ENCODE measurements at places on chromosomes 7 and 10.

- DNase-seq = no peak
Measured at GRCh38 chr10:52466464-52466863, 152.4 kb downstream of the DKK1 start.

- DNase-seq = no peak
Measured at GRCh38 chr10:51700228-51700817, 928 bp upstream of the CSTF2T start.

- no peak for DNase-seq
Measured at GRCh38 chr7:27132978-27133377, 2.4 kb upstream of the HOXA4 start.

DNA sequence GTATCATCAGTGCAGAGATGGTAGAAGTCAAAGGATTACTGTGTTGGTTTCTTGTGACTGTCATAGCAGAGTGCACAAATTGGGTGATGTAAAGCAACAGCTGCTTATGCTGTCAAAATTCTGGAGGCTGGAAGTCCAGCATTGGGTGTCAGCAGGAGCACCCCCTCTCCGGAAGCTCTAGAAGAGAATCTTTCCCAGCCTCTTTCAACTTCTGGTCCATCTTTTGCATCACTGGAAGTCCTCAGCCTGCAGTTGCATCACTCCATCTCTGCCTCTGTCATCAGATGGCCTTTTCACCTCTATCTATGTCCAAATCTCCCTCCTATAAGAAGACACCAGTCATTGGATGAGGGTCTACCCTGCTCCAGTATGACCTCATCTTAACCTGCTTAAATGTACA is 35.8 kb upstream of the GALNTL5 start:
- DNase-seq = no peak

DNA sequence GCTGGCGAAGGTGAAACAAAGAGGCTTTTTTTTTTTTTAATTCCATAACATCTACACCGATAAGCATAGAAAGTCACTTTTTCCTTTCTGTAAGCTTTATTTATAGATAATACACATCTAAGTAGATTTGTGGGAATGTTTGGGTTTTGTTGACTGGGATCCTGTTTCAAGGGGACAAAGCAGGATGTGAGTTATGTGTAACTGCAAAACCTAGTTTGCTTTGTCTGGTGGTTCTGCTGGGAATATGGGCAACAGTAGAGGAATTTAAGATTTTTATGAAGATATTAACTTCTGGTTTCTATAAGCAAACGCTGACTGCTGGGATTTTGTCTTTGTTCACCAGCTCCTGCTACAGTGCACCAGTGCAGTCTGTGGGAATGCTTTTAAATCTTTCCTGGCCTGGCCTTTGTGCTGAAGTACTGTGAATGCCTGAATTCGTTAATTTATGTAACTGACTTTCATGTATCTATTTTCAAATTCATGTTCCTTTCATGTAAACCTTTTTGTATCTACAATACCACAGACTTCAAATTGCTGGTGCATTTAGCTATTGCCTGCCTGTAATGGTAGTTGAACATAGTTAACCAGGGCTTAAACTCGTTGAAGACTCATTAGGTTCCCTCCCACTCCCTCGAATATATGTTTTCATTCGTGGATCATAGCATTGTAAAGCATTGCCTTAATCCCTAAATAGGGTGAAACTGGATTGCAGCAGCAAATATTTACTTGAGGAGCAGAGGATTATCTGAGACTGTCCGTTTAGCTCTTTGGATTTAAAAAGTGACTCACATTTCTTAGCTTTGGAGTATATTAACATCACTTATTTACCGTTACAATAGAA is 1.5 kb downstream of the KLHL7 start:
- peak; percentile 20 for DNase-seq

- DNase-seq = no peak
Measured at GRCh38 chr10:89978081-89978480, 276.7 kb downstream of the KIF20B start.

DNA sequence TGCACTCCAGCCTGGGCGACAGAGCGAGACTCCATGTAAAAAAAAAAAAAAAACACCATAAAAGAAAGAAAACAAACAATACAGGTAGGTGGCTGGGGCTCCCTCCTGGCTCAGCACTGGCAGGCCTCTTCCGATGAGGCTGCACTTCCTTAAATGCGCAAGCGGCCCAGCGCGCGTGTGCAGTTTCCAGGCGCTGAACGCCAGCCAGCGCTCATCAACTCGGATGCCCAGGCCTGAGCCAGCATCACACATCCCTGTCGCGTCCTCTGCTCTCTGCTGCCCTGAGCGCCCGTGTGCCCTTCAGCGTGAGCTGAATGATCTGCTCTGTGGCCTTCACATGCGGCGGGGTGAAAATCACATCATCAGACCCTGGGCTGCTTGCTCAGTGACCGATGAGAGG is 31.8 kb downstream of the NUDT1 start:
- no peak for DNase-seq

DNA sequence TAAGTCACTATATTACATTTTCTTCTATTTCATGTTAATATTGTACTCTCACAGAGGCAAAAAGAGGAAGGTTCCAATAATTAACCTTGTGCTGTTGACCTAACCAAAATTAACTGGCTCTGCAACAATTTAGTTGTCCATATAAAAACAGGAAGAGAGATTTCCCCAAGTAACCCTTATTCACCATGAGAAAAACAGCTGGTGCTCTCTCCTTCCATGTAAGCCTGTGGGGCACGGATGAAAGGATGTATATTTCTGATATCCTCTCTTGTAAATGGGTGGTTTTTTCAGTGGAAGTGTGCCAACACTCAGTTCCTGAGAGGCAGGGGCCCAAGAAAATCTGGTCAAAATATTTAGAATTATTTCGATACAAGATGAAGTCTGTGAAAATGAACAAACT is 358.1 kb downstream of the CRPPA start:
- no peak for DNase-seq

DNA sequence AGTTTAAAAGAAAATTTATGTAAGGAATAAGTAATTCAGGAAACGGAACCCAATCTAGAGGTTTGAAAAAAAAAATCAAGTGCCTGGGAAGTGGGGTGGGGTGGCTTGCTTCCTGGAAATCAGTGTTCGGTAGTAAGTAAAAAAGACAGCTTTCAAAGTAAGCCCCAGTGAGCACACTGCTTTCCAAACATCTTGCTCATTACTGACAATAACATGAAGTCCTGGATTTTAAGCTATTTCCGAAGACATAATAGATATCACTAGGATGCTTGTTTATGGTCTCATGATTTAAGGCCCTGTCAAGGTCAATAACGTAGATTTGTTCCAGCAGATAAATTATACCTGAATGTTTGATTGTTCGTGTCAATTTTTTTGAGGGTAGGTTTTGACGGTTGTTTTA is 1.3 kb downstream of the STAMBPL1 start:
- no peak for DNase-seq

DNA sequence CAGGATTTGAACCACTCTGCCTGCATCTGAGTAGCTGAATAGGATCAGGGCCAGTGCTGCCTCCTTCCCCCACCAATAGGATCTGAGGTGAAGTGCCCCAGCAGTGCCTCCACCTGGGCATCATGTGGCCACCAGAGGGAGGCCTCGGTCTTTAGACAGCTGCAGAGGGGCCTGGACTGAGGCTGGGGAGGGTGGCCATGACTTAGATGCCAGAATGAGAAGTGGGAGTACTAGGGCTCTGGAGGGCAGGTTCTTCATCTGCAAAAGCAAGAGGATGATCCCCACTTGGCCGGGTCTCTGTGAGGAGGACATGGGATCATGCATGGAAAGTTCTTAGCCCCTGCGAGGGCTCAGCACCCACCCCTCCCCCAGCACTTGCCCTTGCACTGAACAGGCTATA is 56.9 kb downstream of the NEUROG3 start:
- peak; percentile 39 for DNase-seq

- no peak for DNase-seq
Measured at GRCh38 chr7:94665426-94665825, 9.5 kb upstream of the SGCE start.

DNA sequence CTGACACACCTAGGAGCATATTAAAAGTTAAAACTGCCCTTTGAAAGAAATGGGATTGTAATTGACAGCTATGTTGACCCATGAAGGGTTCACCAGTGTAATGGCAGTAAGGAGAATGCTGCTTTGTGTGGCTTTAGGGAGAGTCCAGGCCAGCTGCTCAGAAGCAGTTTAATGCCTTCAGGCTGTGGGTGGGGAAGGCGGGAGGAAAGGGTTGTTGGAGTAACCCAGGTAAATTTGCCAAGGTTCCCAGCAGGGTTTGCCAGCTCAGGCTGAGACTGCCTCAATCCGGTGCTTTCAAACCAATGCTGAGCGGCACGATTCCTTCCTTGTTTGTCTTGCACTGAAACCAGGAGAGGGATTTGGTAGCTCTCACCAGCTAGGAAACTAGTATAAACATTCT is 637.2 kb downstream of the INHBA start:
- DNase-seq = no peak

DNA sequence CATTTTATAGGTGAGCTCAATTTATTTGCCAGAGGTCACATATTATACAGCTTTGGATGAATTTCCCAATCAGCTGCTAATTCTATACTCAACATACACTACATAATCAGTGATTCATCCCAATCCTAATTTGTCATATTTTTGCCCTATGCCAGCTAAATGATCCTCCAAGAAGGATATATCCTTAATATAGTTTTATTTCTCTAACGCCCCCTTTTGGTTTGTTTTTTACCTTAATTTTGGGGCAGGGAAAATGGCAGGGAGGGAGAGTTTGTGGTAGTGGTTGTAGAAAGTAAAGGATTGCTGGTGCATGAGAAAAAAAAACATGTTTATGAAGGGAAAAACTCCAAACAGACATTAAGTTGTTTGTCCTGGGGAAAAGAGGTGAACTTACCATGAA is 31.9 kb downstream of the WASL start:
- DNase-seq = no peak

GRCh38 chr10:87669752-87670151 is 10.1 kb downstream of the PAPSS2 start:
- DNase-seq = no peak

DNA sequence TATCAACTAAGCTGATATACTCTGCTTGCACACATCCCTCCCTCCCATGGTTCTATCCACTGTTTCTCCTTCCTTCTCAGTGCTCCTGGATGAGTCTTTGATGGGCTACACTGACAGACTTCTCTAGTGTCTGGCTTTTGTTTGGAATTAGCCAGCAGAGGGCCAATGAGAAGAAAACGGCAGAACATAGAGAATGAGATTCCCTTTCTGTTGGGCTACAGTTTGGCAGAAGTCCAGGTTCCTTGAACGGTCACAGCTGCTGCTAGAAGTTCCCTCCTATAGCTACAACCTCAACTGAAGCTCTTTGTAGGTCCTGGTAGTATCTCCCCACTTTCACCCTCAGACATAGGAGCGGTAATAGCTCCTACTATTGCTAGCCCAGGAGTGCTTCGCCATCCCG is 251.1 kb upstream of the LRRN3 start:
- peak; percentile 84 for DNase-seq

- no peak for DNase-seq
Measured at GRCh38 chr7:85719981-85720953, 533.4 kb upstream of the SEMA3D start.

DNA sequence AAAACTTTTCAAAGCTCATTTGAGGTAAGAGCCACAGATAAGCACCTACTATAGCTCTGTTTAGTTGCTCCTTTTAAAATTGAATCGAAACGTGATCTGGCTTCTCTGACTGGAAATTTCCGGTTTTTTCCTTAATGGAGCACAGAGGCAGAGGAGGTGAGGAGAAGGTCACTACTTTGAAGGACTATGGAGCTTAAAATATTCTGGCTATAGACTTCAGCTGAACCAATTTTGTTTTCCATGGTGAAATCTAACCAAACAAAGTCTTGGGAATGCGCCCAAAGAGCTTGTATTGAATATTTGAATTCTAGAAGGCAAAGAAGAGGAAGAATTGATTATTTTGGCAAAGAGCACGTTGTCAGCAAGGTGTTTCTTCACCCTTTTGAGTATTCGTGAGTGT is 711.1 kb downstream of the SUGCT start:
- no peak for DNase-seq

GRCh38 chr7:134022286-134022911 is 104.7 kb upstream of the LRGUK start:
- DNase-seq = peak; percentile 23

DNA sequence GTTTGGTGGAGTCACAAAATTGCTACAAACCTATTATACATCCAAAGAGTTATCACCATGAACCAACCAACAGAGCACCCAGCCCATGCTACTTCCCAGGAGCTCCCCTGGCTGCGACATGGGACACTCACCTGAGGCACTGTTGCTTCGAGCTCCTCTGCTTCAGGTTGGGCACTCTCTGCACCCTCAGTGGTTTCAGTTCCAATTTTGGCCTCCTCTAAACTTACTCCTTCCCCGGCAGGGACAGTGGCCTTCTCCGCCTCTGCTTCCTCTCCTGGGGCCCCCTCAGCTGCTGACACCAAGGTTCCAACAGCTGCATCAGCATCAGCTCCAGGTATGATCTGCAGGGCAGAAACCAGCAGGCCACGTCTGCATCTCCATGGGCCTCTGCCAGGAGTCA is 120.4 kb upstream of the TARP start:
- no peak for DNase-seq

Measured in NCI-H1105 treated with DMSO at 0.1 percent for 48 hours (cell line).